ENCODE measurements at places on chromosomes 11 and 22.
A peak's percentile ranks its signal among the peaks of the same experiment; 100 is the strongest.

GRCh38 chr11:115778928-115779650 lies 274.9 kb upstream of the CADM1 start:
- no peak for DNase-seq

- DNase-seq, result no peak
These were observed 75.7 kb upstream of the MYO18B start for GRCh38 chr22:25666308-25666707.

- no peak for DNase-seq
These were observed 145.7 kb upstream of the B3GAT1 start for GRCh38 chr11:134557571-134558257.

- DNase-seq, result no peak
These were observed 68.0 kb downstream of the GAB2 start for GRCh38 chr11:78349624-78350023.

GRCh38 chr22:23193196-23193827 lies 13.0 kb downstream of the BCR start:
- no peak for DNase-seq

DNA sequence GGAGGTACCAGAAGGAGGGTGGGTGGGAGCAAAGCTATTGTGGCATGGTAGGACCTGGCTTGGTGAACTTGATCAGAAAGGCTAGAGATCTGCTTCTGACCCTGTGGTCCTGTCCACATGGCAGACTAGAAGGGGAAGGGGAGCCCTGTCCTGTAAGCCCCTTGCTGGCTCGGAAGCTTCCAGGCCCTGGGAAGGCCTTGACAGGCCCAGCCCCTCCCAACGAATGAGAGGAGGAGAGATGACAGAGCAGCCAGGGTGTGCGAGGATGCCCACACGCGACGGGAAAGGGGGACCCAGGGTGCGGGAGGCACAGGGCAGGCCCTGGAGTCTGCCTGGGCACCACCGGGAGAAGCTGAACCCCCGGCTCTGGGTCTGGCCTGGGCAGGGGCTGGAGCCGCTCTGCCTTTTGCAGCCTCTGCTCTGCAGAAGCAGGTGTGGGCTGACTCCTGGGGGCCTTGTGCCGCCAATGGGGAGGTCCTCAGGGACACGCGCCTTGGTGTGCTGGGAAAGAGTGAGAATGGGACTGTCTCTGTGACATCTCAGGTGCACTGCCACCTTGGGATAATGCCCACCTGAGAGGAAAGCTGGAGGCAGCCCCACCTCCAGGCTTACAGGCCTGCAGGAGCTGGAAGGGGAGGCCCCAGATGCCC lies 1447.5 kb downstream of the BRD1 start:
- DNase-seq, result no peak

DNA sequence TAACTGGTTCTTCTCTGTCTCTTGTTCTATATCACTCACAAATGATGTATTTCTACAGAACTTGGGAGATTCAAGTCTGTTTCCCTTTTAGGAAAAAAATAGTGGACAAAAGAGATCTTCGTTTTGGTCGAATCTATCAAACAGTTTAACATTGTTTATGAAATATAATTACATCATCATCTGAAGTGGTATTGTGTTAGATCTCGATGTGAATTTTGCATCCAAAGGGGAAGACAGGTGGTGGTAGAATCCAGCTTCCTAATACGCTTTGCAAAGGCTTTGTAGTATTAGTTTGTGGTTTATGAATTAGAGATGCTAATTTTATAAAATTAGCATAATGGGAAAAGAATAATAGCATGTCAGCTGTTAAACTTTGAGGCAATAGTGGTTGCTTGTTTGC lies 3.4 kb downstream of the SIK2 start:
- DNase-seq, result no peak

- no peak for DNase-seq
These were observed 150.6 kb downstream of the OPCML start for GRCh38 chr11:133381761-133382130.

- peak; percentile 96 for DNase-seq
These were observed 6.9 kb downstream of the UBE4A start for GRCh38 chr11:118366287-118366686.

DNA sequence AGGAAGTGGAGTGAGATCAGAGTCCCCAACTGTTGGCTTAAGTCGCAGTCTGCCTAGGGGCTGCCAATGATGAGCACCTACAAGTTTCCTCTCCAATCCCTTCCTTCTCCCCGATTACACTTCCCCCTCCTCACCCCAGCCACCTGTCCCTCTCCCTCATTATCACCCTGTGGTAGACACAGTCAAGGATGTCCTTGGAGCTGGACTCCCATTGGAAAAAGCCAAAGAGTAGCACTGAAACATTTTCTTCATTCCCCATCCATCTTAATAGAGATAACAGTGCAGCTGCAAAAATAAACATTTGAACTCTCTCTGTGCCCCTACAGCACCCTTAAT lies 146.2 kb downstream of the DBX1 start:
- no peak for DNase-seq

DNA sequence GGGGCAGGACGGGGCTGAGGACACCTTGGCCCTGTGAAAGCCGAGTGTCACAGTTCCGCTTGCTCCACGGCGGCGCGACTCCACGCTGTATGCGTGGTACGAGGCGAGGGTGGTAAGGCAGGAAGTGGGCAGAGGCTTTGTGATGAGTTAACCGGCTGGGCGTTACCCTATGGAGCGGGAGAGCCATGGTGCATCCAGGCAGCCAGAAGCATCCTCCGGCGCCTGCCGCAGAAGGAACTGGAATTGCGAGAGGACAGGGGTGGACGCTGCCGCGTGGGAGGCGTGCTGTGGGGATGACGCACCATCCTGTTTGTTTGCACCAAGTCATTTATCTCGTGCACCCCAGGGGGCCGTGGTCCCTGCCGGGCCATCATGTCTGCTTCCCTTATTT lies 643.9 kb downstream of the BRD1 start:
- no peak for DNase-seq

GRCh38 chr22:21807544-21808529 lies 59.6 kb downstream of the MAPK1 start:
- DNase-seq, result no peak

- no peak for DNase-seq
These were observed 11.6 kb downstream of the GGT5 start for GRCh38 chr22:24233235-24233634.

DNA sequence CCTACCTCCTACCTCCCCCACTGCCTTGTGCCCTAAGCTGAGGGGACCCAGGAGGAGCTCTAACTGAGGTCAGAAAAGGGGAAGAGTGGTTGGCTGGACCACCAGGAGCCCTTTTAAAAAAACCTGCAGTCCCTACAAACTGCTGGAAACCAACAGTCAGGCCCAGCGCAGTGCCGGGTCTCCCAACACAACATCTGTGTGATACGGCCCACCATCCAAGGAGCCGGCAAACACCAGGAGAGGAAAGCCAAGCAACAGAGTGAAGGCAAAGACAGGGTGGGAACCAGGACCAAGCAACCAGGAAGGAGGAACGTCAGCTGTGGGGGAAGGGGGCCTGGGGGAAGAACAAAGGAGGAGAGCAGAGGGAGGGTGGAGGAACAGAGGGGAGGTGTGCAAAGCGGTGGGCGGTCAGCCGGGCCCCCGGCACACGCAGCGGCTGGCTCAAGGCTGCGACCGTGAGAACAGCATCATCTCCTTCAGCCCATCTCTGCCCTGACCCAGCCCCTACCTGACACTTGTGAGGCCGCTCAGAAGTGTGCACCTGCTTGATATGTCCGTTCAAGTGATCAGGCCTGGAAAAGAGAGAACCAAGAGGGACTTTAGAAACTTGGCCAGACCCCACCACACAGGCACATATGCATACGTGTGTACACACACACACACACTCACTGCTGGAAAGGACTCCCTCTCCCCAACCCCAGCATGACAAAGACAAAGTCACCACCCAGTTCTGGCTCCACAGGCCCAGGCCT lies 3.6 kb downstream of the PATZ1 start:
- peak; percentile 36 for DNase-seq

DNA sequence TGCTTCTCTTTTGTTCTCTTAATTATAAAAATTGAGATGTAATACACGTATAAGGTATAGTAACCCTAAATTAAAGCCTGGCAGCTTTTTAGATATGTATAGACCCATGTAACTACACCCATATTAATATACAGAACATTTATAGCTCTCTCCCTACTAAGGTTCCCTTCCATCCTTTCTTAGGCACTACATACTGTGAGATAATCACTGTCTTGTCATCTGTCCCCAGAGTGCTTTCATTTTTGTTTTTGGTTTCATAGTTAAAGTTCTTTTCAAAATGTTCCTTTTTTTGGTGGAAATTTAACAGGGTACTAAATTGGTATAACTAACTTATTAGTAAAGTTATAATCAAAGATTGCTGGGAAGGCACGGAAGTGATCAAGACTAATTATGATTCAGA lies 49.2 kb downstream of the MTMR3 start:
- DNase-seq, result no peak

DNA sequence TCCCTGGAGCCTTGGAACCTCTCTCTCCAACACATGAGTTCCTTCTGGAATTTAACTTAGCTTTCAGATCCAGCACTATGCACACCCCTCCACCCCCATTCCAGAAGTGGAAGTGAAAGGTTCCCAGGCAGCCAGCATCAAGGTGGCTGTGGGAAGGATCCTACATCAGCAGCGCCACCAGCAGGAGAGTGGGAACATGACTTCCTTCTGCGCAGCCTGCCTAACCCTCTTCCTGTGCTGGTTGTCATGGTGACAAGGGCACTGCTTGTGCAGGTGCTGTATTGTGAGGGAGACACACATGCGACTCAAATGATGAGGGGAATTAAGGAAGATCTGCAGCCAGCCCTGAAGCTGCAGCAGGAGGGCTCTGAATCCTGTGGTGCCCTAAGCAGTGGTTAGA lies 904.5 kb upstream of the API5 start:
- no peak for DNase-seq

GRCh38 chr11:36619502-36619901 lies 21.5 kb upstream of the RAG2 start:
- DNase-seq, result peak; percentile 57

DNA sequence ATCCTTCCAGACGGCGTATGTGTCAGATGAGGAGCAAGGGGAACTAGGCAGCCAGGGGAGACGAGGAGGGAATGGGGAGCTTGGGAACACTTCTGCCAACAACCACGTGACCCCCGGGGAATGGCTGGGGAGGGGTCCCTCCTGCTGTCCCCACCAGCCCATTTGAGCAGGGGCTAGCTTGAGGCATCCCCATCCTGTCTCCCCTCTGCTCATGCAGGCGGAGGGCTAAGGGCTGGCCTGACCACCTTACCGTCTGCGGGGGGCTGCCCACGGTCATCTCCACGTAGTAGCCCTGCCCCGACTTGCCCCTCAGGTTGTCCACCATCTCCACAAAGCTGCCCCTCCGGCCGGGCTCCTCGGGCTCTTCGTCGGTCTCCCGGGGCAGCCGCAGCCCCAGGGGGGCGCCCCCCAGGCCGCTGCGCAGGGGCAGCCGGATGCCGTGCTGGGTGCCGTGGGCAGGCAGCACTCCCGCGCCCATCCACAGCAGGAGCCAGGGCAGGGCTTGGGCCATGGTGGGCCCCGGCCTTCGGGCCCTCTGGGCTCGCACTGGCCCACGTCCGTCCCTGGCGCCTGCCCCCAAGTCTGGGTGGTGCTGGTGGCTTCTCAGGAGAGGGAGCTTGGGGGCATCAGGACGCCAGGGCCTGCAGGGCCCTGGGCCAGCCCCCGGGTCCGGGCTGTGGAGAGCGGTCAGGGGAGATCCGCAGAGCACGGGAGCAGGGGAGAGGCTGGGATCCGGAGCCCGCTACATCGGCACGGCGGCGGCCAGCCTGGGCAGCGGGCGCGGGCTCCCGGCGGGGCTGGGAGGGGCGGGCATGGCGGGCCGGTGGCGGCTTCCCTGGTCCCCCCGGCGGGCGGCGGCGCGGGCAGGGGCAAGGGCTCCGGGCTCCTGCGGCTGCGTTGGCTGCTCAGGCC lies 515 bp downstream of the BACE1 start:
- DNase-seq, result no peak

DNA sequence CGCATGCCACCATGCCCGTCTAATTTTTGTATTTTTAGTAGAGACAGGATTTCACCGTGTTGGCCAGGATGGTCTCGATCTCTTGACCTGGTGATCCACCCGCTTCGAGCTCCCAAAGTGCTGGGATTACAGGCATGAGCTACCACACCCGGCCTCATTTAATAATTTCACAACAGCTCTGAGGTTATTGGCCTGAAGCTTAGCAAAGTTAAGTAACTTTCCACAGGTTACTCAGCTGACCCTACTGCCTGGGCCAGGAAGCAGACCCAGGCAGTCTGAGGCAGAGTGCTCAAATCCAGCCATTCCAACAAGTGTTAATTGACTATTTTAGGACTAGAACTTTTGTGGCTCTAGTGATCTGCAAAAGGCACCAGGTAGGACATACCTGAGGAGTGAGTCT lies 52.2 kb upstream of the L3MBTL2 start:
- no peak for DNase-seq

DNA sequence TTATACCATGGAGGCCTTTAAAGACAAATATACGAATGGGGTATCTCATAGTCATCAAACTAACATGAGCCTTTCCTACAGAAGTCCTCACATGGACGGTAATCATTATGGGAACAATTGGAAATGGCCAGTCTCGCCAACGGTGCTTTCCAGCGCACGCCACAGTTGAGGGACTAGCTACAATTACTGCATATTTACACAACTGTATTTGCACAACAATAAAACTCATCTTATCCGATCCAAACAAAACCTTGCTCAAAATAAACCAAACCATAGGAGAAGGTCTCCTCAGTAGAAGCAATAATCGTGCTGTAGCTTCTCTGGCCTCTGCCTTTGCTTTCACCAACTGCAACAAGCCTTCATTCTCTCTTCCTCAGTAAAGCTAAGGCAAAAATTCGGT lies 5.9 kb downstream of the CADM1 start:
- DNase-seq, result no peak

DNA sequence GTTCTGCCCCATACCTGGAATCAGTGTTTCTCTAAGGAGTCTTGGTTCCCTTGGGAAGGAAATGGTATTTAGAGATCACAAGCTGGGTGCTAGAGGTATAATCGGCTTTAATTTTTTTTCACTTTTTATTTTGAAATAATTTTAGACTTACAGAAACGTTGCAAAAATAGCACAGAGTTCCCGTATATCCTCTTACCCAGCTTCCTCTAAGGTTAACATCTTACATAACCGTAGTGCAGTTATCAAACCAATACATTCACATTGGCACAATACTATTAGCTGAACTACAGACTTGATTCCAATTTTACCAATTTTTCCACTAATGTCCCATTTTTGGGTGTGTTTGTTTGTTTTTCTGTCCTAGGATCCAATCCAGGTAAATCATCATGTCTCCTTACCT lies 63.8 kb downstream of the RBX1 start:
- no peak for DNase-seq

DNA sequence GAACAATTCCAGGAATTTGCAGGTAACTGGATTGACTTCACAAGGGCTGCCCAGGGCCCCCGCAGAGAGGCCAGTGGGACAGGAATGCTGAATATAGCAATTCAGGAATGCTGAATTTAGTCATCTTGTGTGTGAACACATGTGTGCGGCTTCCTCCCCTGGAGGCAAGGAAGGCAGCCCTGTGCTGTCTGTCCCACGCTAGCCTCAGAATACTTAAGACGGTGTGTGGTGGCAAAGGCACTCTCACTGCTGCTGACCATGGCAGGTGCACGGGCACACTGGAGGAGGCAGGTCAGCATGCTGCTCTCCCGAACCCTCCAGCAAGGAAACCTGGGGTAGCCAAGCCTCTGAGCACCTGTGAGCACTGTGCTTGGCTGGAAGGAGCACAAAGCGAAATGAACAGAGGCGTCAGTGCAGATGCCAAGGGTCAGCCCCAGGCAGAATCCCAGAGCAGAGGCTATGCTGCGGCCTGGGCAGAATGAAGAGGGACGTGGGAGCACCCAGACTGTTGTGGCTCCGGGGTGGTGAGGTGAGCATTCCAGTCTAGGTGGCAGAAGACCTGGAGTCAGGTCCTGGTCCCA lies 2.7 kb downstream of the GNAZ start:
- no peak for DNase-seq

- DNase-seq, result no peak
These were observed 194.3 kb downstream of the CEP164 start for GRCh38 chr11:117521974-117522373.

Measured in G401 (cell line).